ENCODE measurements at places on chromosomes 7 and 10.

- DNase-seq, result no peak
Measured at GRCh38 chr10:4848356-4849041, 22.5 kb downstream of the AKR1E2 start.

GRCh38 chr10:72175149-72175548 is 40.7 kb upstream of the ANAPC16 start:
- no peak for DNase-seq

DNA sequence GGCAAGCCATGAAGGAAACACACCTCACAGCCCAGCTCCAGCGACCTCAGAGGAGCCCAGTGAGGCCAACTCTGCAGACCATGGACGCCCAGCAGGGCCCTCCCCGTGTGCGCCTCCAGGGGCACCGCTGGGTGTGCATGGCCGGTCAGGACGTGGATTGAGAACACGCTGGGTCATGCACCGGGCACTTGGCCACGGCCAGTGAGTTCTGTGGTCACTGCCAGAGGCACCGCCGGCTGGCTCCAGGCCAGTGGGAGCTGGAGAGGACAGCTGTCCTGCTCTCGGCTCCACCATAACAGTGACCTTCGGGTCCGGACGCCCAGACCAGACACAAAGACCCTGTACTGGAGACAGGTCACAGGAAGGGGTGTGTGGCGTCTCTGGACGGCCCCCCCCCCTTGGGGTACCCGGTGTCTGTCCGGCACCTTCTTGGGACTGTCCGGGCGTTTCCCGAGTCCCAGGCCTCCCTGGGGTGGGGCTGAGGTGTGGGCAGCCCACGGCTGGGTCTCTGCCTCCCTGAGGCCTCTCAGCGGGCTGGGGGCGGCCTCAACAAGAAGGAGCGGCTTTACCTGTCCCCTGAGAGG is 50.4 kb upstream of the NKX6-2 start:
- DNase-seq, result no peak

GRCh38 chr10:80530816-80531215 is 6.9 kb upstream of the SH2D4B start:
- no peak for DNase-seq

GRCh38 chr7:65946904-65947303 is 35.1 kb downstream of the GUSB start:
- no peak for DNase-seq

DNA sequence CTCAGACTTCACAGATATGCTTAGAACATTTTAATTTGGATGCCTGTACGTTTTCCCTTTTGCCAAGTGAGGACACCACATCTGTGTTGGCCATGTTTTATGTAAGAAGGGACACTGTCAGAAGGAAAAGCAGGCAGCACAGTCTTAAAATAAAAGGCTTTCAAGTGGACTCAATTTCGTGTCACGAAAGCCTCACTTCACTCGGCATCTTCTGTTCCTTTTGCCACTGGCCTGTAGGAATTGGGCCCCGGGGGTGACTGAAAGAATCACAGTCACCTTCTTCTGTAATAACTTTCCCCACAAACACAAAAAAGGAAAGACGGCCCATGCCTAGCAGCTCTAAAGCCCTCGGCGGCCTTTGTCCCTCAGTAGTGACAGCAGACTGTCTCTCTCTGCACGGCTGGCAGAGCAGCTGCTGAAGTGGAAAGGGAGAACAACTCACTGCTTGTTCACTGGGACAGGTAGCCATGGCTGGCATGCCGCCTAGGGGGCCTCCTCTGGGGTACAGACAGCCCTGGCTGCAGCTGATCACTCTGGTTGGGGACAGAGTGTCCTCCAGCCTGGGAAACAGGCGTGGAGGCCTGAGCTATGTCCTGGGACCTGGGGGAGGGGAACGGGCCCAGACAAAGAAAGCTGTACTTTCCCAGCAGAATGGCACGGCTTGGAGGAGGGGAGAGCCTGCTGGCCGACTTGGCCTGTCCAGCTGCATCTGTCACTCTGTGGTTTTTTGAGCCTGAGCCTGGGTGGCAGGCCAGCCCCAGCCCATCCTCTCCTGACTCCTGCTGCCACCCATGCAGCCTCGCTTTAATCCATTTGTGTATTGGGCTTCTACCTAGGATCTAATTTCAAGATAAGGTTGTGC is 4.4 kb downstream of the RASSF4 start:
- DNase-seq, result no peak

- no peak for DNase-seq
Measured at GRCh38 chr10:43210556-43210955, 56.3 kb downstream of the RASGEF1A start.

DNA sequence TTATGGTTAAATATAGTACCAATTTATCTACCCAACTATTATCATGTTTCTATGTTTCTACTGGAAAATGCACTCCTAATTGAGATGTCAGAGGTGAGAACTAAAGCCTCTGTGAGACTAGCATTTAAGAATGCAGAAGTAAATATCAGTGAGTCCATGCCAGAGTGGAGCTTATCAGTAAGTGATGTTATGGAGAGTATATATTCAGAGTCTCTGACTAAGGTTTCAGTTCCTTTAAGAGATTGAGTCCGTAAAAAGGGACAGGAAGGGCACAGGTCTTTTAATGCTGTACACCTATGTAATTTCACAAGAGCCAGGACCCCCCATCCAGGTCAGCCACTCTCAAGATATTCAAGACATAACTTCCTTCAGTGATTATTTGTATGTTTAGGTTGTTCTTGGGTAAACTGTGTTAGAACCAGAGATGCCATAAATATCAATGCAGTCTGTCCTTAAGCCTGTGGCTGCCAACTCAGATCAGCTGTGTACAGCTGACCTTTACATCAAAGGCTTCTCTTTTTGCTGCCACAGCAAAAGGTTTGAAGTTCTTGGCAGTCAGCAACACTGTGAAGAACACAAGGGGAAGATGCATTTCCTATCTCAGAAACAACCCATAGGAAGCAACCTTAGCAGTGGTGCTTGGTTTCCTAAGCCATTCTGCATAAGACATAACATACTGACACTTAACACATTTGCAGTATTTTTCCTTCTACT is 244.8 kb downstream of the BICC1 start:
- DNase-seq, result no peak

GRCh38 chr10:132705173-132705572 is 80.8 kb downstream of the NKX6-2 start:
- no peak for DNase-seq

DNA sequence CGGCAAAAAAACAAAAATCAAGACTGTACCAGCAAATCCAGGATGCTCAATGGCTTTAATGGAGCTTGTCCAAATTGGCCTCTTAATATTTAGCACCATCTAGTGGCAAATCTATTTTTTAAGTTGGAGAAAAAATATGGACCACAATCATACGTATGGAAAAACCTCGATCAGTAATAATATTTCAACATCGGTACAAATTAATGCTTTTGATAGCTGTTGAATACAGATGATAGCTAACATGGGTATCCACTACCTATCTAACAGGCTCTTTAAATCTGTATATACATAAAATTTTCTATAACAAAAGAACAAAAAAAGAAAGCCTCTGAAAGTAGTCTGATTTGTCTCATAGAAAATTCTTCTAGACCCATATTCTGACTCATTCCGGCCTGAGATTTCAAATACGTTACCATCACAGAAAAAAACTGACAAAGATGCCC is 29.2 kb downstream of the COA1 start:
- DNase-seq, result no peak

DNA sequence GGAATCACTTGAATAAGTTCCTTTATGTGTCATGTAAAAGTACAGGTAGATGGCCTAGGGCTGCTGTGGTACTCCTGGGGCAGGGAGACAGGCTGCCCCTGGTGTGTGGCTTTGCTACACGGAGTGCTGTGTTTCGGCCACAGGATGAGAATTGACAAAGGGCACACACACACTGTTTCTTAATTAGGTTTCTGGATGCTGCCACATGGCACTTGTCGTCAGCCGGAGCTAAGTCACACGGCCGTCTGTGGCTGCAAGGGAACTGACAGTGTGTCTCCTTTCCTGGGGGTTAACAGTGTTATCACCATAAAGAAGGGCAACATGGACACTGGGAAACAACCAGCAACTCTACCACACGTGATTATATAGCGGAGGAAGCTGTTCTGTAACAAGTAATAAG is 55.7 kb upstream of the CREB5 start:
- DNase-seq, result no peak

GRCh38 chr7:38838725-38839385 is 70.1 kb downstream of the VPS41 start:
- DNase-seq, result no peak

DNA sequence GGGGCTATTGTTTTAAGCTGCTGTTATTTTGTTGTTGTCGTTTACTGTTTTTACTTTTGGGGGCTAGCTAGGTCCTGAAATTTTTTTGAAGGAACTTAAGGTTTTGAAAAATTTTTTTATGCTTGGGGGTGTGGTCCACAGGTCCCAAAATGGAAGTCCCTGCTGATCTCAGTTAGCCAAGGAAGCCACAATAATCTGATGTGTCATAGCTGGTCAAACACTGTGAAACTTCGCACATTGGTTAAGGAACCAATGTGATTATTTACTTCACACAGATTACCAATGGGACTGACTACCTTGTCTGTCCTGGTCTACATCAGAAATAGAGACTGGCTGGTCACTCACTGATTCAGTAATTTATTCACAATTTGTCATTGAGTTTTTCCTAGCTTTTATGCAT is 29.5 kb upstream of the HYCC1 start:
- DNase-seq, result no peak
